Naive thymus-derived CD8-positive, alpha-beta T cell (primary cell): ENCODE measurements at places on chromosomes 2 and 18. TPM values are rescaled to one million over a fixed set of nuclear protein-coding genes. Genes with fewer than 3 reads are reported as not detected.

Gene FAHD2B
- 13.0 TPM for total RNA-seq

DNA sequence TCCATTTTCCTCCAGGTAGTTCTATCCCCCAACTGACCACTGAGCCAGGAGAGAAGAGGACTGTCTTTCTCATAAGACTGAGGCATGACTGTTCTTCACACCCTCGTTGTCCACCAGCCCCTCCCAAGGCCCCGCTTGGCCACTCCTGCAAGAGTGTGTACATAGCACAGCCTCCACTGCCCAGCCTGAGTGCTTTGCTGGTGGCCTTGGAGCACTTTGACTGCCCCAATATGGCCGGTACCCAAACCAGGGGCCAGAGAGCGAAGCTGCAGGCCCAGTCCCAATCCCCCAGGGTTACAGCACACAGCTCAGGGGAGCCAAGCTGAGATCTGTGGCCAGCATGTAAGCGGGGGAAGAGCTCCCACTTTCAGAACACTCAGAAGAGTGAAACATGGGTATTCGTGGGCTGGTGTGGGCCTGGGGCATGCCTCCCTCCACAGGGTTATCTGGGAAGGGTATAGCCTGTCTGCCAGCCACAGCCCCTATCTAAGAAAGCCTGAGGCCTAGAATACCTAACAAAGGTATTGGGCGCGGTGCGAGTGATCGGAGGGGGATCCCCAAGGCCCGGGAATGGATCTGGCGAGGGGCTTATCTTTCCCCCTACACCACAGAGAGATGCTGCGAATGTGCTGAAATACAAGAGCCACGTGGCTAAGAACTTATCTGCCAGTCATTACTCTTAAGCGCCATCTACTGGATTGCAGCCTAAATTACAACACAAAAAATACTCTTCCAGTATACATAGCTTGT, 163.8 kb downstream of the WDPCP start:
- no peaks in the 10 kb centered on the region for H3K27me3 ChIP-seq
- no peaks in the 10 kb centered on the region for H3K4me1 ChIP-seq
- H3K4me3 ChIP-seq, result no peak overlapping the region

GRCh38 chr2:231012463-231012862, 16.5 kb downstream of the SPATA3 start:
- H3K4me1 ChIP-seq, result no peaks in the 10 kb centered on the region
- peaks cover 8% of the 10 kb centered on the region for H3K27me3 ChIP-seq
- no peak overlapping the region for H3K4me3 ChIP-seq
- no peaks in the 10 kb centered on the region for H3K36me3 ChIP-seq
- DNase-seq, result no peak

- no peaks in the 10 kb centered on the region for H3K27me3 ChIP-seq
- H3K36me3 ChIP-seq, result no peaks in the 10 kb centered on the region
Observed at GRCh38 chr2:221428896-221429295, 143.2 kb downstream of the EPHA4 start.
